ENCODE measurements at places on chromosomes 16 and 17.

- DNase-seq, result no peak
Observed at GRCh38 chr16:15770512-15770911, 86.3 kb downstream of the MYH11 start.

GRCh38 chr16:2275476-2276367, 7.8 kb upstream of the RNPS1 start:
- DNase-seq, result no peak

DNA sequence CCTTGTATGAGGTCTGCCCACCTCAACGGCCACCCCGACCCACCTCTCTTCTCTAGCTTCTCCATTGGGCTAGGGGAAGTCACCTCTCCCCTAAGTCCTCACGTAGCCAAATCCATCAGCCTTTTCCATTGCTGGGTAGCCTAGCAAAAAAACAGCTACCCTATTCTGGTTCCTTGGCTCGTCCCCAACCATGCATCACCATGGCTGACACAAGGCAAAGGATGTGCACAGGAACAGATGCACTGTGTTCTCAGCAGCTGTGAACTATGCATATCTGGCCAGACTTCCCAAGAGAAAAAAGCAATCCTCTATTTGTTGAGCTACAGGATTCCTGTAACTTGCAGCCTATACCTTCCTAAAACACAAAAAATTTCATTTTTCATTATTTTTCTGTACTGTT, 22.0 kb upstream of the FLCN start:
- no peak for DNase-seq

- no peak for DNase-seq
Observed at GRCh38 chr17:48994549-48995303, 2.5 kb upstream of the IGF2BP1 start.

DNA sequence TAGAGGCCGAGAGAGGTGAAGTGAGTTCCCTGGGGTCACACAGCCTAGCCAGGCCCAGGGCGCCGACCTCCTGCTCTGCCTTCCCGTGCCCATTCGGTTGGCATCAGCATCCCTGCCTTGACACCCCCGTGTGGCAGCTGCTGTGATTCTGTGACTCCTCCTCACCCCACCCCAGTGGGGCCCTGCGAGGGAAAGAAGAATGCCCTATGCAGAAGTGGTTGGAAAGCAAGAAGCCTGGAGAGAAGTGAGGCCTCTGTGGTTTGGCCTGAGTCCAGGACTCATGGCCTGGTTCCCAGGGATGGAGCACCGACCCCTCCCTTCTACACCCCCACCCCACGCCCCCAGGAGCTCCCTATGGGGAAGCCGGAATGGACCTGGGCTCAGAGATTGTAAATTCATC, 296.2 kb downstream of the SEC14L1 start:
- no peak for DNase-seq

DNA sequence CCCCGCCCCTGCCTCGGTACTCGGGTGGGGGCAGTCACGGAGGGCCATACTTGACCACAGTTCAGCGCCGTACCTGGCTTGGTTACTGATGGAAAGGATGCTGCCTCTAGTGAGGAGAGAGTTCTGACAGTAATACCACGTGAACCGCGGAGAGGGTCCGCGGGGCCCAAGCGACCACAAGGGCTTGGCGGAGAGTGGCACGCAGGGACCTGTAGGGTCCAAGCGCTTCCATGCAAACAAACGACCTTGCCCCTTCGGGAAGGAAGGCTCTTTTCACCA, 9.2 kb downstream of the KDM6B start:
- no peak for DNase-seq

- DNase-seq, result no peak
Observed at GRCh38 chr17:39750131-39751015, 12.6 kb downstream of the GRB7 start.

GRCh38 chr17:40281663-40282062, 6.0 kb upstream of the CDC6 start:
- DNase-seq, result no peak

DNA sequence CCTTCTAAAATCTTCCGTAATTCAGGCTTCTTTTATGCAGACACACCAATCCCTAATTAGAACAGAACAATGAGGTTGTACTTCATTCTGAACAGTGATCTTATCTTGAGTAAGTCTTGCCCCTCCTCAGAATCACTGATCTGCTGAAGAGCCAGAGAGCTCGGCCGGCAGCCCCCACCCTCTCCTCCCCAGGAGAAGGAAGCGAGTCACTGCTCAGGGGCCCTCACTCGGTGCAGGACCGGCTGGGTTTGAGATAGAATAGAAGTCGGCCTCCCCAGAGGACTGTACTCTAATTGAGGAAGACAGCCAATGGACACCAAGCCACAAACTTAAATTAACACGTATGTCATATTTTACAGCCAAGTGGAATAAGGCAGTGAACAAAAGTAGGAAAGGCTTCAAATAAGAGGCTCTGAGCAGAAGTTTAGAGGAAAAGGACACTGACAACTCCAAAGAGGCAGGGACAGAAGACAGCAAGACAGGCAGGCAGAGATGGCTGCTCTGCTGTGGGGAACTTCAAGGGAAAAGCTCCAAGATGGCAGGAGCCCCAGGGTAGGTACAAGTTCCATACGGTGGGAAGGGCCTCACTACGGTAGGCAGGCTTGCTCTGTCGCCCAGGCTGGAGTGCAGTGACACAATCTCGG, 18.6 kb downstream of the CREBBP start:
- no peak for DNase-seq

GRCh38 chr17:65441053-65441605, 120.3 kb downstream of the AXIN2 start:
- DNase-seq, result no peak

GRCh38 chr17:49508061-49508865, 13.2 kb downstream of the NGFR start:
- no peak for DNase-seq

GRCh38 chr17:58192612-58193011, at the start of gene EPX:
Gene EPX (plus strand): TSS chr17:58192726. CDS start chr17:58192847, 121 bp downstream.
- DNase-seq, result no peak

Data from left forelimb (tissue), 1 donor.